ENCODE measurements at places on chromosomes 2 and 18.

DNA sequence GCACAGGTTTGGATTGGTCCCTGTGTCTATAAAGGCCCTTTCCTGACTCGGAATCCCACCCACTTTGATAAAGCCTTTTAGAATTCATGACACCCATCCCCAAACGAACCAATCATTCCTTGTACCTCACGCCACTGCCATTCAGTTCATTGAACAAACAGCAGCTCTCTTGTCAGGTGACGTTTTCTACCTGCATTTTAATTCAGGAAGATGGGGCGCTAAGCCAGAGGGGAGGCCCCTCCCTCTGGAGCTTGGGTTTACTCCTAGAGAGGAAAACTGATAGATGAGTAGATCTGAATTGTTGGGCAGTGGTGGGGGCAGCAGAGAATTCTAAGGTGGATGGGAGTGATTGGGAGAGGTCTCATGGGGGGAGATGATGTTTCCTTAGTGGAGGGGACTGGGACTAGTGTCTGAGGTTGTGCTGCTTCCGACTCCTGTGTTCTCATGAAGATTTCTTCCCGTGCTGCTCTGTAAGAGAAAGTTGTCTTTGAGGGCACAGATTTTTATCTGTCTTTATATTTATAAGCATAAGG lies 9.6 kb downstream of the RRM2 start:
- DNase-seq = no peak

DNA sequence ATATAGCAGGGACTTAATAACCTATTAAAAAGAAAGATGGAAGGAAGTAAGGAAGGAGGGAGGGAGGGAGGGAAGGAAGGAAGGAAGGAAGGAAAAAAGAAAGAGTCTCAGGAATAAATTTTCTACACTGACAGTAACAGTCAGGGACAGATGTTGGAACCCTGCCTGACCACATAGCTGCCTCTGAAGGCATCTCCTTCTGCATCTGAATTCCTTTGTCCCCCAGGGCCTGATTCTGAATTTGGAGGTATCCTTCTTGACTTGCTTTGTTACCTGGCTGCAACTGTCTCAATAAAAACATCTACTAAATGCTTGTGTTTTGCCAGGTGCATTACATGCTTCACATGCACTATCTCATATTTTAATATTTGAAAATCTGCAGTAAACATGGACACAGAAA lies 17.4 kb upstream of the LRATD1 start:
- DNase-seq = no peak

DNA sequence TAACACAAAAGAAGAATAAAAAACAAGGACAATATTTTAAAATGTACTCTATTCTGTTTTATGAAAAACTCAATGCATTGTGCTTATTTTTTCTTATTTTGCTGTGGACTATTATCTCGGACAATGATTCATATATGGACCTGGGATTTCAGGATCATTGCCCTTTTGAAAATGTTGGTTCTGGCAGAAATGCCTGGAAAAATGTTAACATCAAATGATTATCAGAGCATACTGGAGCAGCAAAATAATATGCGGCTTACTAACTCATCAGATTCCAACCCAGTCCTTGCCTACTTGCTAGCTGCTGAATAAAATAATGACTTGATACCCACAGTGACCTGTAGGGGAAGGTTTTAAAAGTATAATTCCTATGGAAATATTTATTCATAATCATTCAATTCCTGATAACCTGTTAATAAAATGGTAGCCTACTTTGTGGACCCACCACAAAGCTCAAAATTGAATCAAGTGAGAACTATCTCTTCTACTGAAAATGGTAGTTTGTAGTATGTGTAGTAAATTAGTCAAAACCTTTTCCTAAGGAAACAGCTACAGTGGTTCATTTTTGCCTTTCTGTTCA lies 117.4 kb downstream of the NEB start:
- DNase-seq = no peak

- no peak for DNase-seq
Observed at GRCh38 chr2:43848214-43848613, 9.4 kb downstream of the ABCG8 start.

GRCh38 chr2:86488561-86489250 lies 47.5 kb downstream of the KDM3A start:
- DNase-seq = no peak

- DNase-seq = no peak
Observed at GRCh38 chr2:212832211-212833195, 293.9 kb upstream of the ERBB4 start.

- DNase-seq = no peak
Observed at GRCh38 chr18:37691162-37691561, 125.6 kb upstream of the CELF4 start.

DNA sequence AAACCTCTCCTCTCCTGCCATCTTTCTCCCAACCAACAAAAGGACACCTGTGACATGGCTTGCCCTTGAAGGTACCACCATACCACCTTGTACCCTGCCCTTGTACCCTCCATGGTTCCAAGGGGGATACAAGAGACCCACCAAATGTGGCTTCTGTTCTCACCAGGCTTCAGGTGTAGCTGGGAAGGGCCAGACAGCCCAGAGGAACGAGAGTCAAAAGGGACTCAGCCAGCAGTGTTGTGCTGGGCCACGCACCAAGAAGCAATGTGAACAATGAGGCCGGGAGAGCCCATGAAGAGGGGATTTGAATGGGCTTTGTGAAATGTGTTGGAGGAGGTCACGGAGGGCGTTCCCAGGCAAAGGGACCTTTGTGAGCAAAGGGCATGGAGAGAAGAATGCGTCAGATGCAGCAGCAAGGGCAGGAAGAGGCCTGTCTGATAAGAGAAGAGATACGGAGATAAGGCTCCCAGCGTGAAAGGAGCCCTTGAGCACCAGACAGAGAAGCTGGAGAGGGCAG lies 48.6 kb downstream of the PLB1 start:
- no peak for DNase-seq

DNA sequence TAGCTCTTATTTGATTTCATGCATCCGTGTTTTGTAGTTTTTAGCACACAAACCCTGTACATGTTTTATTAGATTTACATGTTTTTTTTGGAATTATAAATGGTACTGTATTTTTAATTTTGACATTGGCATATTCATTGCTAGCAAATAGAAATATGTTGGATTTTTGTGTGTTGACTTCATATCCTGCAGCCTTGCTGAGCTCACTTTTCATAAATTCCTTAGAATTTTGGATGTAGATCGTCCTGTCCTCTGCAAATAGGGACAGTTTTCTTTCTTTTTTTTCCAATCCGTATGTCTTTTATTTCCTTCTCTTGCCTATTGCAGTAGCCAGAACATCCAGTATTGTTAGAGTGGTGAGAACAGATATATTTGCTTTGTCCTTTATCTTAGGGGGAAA lies 46.7 kb upstream of the GPR17 start:
- DNase-seq = no peak

- DNase-seq = no peak
Observed at GRCh38 chr2:112150447-112150846, 12.3 kb downstream of the FBLN7 start.

- no peak for DNase-seq
Observed at GRCh38 chr2:236889791-236890704, 195.6 kb upstream of the COPS8 start.

GRCh38 chr2:9758741-9759140 lies 84.5 kb upstream of the TAF1B start:
- no peak for DNase-seq

GRCh38 chr2:45786836-45787357 lies 135.4 kb downstream of the PRKCE start:
- no peak for DNase-seq

DNA sequence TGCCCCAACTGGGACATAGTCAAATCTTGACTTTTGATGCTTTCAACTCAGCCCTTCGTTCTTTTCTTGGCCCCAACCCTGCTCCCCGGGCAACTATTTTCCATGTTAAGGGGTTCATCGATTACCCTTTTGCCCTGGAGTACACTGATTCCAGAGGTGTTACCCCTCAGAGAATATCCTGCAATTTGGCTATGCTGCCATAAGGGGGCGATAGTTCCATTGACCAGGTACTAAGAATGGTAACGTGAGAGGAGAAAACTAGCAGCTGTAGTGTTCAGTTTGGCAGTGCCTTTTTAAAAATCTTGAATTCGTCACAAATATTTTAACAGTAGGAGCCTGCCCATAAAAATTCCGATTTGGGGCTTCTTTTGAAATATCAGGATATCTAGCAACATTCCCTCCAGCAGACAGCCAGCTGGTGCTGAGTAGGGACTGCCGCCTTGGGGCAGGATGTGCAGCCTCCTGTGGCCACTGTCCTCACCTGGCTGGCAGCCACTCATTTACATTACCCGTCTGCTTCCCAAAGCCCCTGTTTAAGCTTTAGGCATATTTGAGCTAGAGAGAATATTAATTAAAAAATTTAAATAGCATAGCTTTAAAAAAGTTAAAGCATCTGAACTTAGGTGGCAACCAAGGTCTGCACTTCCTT lies 146.3 kb upstream of the SKOR2 start:
- DNase-seq = no peak

DNA sequence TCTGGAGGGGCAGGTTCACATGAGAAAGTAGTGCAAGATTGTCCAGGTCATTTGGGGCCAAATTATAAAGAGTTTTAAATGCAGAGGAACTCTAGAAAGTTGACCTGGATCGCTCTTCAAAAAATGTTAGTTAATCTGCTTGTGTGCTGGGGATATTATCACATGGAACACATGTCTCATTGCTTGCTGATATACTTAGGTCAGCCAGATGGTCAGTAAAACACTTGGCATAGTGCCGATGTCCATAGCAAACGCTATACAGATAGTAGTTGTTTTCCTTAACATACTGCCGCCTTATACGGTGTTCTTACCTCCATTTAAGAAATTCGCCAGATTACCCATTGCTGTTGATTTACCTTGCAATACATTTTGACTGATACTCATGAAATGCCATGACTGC lies 103.4 kb upstream of the CWC22 start:
- DNase-seq = no peak

DNA sequence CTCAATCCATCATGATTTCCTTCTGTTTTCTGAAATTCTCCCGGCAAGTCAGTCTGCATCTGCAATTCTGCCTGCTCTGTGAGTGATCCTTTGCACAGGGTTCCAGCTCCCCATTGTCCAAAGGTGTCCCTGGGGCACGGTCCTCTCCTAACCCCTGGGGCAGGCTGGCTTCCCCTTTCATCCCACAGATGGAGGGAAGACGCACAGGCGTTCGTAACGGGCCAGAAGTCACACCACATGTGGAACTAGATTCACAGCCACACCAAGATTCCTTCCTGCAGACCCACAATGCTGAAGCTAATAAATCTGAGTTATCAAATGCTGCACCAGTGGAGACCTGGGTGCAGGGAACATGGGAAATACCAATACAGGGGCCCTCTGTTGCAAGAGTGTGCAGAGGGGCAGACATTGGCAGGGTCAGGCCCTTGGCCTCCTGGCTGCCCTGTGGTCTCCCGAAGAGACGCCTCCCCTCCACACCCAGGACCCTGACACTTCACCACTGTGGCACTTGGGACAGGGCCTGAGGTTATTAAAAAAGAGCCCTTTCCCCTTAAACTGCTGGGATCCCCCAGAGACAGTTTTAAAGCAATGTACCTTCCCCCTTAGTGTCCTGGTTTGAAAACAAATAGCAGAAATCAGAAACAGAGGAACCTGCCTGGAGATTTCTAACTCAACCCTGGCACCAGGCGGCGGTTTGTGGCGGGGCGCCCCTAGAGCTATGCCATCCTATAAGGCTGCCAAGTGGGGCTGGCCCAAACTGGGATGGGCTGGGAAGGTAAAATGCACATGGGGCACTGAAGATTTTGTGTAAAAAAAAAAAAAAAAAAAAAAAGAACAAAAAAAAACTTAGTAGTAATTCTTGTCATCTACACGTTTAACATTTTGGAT lies 15.4 kb downstream of the ZNF516 start:
- DNase-seq = no peak

GRCh38 chr2:192060161-192060560 lies 134.6 kb downstream of the TMEFF2 start:
- DNase-seq = no peak

DNA sequence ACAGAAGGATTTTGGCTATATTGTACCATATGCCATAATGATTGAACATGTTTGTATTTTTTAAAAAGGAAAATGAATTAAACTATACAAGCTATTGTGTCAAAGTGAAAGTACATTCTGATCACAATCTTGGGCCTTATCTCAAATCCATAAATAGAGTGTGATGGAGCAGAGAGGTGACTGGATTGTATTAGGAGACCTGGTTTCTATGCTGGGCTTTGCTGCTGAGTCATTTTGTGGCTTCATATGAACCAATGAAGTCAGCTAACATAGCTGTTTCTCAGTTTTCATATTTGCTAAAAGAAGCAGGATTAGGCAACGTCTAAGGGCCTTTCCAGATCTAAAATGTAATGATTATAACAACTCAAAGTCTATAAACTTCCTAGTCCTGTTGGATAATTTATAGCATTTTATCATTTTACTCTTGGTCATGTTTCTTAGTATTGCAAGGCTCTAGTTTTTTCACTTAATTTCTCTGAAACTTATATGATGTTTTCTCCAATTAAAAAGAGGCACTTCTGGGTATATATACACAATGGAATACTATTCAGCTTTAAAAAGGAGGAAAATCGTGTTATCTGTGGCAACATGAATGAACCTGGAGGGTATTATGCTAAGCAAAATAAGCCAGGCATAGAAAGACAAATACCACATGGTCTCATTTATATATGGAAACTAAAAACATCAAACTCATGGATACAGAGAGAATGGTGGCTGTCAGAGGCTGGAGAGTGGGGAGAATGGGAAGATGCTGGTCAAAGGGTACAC lies 112.3 kb downstream of the MEP1B start:
- DNase-seq = no peak

DNA sequence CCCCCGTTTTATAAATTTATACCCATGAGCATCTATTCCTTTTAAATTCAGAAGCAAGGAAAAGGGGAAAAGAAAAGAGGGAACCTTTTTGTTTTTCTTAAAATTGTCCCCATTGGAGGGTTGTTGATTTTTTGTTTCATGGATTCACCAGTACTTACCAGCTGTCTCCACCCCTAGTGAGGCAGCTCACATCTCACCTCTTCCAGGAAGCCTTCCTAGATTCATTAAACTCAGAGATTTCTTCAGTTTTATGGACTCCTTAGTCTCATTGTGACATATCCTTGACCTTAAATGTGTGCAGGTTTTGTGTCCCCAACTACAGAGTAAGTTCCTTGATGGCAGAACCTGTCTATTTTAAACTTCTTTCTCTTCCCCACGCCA lies 35.9 kb downstream of the EFR3B start:
- DNase-seq = no peak

- no peak for DNase-seq
Observed at GRCh38 chr2:26401739-26402541, at the start of gene DRC1. TSS of gene DRC1 (plus strand) at chr2:26401920. CDS start at chr2:26401990, 70 bp downstream.

DNA sequence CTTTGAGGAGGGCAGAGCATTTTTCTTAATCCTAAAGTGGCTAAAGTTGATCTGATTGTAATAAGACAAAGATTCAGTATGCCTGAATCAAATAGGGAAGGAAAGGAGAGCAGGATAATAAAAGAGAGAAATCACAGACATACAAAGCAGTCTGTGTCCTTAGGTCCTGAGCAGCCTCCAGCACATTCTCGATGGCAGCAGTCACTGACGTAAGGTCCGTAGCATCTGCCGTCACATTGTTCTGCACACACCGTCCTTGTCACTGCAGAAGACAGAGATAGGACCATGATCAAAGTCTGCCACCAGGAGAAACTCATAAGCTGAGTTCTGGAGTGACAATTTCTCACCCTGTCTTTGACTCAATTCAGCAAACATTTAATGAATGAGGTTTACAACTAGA lies 813.7 kb downstream of the ERBB4 start:
- DNase-seq = no peak

- no peak for DNase-seq
Observed at GRCh38 chr2:163182764-163183354, 344.3 kb upstream of the KCNH7 start.

Data from stimulated activated CD8-positive, alpha-beta memory T cell treated with anti-CD3 and anti-CD28 coated beads, Interleukin-7, amount 100 ng/mL, for 1 hour (primary cell).